ENCODE measurements at places on chromosomes 2 and 18.
A peak's percentile ranks its signal among the peaks of the same experiment; 100 is the strongest.

DNA sequence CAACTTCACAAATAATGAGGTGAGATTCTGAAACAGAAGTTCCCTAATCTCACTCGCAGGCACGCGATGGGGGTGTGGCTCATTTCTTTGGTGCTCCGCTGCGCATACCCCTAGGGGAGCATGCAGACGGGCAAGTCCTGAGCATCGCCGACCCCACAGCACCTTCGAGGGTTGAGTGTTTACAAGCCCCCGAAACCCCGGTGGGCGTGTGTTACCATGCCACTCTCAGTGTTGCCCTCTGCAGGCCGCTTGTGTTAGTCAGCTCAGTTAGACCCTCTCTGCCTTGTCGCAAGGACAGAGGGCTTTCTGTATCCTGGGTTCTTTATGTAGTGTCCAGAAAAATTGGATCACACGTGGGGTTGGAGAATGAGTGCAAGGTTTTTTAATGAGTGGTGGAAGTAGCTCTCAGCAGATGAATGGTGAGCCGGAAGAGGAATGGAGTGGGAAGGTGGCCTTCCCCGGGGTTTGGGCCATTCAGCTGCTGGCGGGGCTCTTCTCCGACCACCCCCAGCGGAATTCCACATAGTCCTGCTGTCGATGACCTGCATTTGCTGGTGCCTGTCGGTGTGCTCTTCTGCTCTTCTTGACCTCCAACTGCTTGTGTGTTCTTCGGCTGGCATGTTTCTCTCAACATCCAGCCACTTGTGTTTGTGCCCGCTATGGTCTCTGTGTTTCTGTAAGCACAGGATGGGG is 191.3 kb downstream of the RPRM start:
- peak; percentile 40 for DNase-seq

GRCh38 chr2:71554028-71554705 is 100.8 kb downstream of the DYSF start:
- no peak for DNase-seq

- peak; percentile 84 for DNase-seq
These were observed 113.1 kb upstream of the HAAO start for GRCh38 chr2:42905341-42906110.

DNA sequence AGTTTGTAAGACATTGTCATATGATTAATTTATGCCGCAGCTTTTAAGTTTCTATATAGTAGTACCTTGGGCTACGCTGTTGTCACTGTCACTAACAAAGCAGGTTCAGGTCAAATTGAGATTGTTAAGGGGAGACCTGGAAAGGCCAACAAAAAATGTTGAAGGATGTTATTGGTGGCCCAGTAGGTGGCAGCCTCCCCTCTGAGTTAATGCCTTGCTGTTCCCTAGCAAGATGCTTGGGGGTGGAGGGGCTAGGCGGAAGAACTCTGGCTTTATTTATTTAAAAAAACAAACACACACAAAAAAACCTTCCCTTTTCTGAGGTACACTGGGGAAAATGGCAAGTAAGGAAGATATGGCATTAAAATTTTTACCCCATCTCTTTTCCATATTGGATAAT is 128.3 kb upstream of the ATP5MC3 start:
- DNase-seq: peak; percentile 51

DNA sequence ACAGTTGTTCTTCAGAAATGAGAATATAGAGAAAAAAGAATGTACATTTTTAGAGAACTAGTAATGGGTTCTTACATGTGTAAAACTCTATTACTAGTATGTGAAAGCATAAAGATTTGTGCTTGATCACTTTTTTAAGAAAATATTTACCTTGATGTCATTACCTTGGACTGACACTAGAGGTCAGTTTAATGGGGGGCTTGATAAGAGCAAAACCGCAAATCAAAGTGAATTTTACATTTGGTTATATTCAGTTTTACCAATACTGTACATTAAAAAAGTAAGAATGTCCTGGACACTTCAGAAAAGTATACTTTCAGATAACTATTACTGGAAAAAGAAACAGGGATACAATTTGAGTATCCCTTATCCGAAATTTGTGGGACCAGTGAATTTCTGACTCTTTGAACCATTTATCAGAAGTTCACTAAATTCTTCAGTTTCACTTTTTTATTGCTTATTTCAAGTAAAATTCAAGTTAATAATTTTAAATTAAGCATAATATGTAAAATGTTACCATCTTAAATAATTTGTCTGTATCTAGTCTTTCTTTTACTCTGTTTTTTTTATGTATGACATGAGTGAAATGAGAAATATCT is 1149.5 kb downstream of the DSC3 start:
- DNase-seq: no peak

DNA sequence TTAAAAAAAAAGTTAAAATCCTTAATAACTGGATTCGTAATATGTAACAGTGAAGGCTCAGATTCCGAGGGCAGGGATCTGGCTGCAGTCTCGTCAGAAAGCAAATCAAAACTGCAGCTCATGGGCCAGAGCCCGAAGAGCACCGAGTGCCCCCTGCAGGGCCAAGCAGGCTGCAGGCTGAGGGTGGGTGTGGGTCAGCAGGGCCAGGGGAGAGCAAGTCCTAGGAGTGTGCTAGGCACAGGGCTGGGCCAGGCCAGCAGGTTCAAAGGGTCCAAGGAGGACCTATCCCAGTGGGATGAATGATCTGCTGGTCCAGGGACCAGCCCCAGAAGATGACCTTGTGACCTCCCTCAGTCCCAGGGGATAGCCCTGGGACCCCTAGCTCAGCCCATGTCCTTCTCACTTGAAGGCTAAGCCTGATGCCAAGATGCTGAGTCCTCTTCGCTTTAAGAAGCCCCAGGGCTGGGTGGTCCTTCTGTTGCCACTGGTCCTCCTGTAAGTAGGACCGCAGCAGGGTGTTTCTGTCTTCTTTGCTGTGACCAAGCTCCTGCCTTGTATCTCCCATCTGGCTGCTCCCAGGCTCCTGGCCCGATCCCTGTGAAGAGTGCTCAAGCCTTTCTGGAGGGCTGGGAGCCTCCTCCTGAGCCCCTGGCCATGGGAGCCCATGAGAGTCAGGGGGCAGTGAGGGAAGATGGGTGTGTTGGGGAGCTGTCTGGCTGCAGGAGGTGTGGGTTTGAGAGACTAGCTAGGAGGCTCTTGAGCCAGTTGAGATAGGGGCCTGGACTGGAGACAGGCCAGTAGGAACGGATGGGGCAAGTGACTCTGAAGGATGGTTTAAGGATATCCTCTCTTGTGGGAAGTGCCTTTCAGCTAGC is 150.7 kb downstream of the DYSF start:
- DNase-seq: no peak

GRCh38 chr2:24779116-24779515 is 14.1 kb downstream of the PTRHD1 start:
- DNase-seq: no peak

- DNase-seq: no peak
These were observed 23.9 kb downstream of the FAM124B start for GRCh38 chr2:224377751-224378700.

- DNase-seq: no peak
These were observed 28.3 kb upstream of the NT5DC4 start for GRCh38 chr2:112692495-112692911.

DNA sequence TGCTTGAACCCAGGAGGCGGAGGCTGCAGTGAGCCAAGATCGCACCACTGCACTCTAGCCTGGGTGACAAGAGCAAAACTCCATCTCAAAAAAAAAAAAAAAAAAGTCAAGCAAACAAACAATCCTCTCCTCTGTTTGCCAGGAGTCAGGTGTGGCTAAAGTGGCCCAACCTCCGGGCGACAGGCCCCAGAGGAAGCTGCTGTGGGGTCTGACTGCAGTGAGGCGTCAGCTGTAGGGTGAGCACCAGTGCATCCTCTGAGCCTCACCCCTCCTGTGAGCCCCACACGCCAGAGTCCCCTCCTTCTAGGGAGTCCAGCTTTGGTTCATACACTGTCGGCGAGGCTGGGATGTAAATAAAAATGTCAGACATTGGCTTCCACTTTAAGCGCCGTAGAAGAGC is 76.5 kb upstream of the HS6ST1 start:
- no peak for DNase-seq

GRCh38 chr2:174334781-174335251 is at the start of gene SP9:
TSS of gene SP9 (plus strand) at chr2:174334954. CDS start at chr2:174335093, 139 bp downstream.
- peak; percentile 44 for DNase-seq

GRCh38 chr2:187989925-187990623 is 301.6 kb upstream of the GULP1 start:
- DNase-seq: no peak

GRCh38 chr2:134491771-134492441 is 226.9 kb downstream of the TMEM163 start:
- no peak for DNase-seq

DNA sequence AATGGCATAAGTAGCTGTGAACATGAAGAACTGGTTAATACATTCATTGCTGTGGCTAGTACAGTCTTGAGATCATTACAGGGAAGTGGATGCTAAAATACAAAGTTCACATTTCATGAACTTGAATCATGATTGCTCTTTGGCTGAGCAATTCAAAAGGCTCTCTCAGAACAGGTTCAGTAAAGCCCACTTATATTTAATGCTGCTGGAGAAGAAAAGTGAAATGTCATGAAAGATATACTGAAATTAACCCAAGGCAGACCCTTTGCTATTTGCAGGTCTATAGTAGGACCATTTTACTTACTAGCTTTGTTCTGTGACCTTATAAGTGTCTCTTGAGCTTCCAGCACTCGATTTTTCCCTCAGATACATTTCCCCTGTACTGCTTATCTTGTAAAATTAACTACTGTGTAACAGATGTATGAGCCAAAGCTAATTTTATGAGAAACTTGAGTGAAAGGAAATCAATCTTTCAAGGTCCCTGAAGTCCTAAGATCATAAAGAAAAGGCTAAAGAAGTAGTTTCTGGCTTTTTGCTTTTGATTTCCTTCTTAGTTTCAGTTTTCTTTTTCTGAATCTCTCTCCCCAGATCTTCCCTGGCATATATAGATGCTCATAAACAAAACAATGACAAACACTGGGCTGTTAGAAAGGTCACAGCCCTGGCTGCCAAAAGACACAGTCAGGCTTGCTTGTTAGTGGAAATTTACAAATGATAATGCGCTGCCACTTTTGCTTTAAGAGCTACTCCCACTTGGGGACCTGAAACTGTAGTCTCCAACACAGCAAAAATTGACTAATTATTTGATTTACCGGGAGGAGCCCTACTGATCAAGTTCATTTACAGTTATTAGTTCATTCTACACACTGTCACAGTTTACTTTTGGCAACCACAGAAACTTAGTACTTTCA is 132.7 kb upstream of the XPO1 start:
- DNase-seq: no peak

- DNase-seq: peak; percentile 89
These were observed 6.2 kb upstream of the ARMC9 start for GRCh38 chr2:231191896-231192872.

DNA sequence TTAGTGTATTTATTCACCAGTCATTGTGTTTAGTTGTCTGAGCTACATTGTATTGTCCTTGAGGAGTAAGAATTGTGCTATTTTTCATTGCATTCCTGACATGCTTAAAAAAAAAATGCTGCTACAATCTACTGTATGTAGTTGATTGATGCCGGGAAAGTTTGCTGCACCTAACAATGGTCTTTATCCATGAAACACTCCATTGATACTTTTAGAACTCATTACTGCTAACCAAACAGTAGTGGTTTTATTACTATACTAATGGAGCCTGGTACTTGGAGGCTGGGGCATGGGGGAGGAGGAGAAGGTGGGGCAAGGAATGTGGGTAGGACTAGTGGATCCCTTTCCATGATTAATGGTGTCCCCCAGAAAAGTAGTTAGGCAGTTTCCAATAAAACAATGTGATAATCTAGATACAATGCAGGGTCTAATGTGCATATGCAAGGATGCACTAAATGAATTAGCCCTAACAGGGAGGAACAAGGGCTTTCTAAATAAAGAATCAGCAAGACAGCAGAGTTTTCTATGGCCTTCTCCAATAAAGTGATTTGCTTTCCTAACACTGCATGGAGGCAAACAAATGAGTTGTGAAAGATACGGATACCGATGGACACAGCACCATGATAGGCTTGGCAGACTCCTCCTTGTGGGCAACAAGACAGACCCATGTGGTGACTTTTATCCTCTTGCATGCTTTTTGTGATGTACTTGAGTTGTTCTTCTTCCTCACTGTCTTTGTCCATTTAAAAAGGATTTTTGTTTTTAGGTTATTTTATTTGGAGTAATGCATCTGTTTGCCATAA is 78.5 kb downstream of the FMNL2 start:
- DNase-seq: no peak

Measured in BE2C (cell line).